ENCODE measurements at places on chromosomes 13 and 19.

GRCh38 chr19:3159565-3159964 lies 19.0 kb upstream of the S1PR4 start:
- no peak for DNase-seq

DNA sequence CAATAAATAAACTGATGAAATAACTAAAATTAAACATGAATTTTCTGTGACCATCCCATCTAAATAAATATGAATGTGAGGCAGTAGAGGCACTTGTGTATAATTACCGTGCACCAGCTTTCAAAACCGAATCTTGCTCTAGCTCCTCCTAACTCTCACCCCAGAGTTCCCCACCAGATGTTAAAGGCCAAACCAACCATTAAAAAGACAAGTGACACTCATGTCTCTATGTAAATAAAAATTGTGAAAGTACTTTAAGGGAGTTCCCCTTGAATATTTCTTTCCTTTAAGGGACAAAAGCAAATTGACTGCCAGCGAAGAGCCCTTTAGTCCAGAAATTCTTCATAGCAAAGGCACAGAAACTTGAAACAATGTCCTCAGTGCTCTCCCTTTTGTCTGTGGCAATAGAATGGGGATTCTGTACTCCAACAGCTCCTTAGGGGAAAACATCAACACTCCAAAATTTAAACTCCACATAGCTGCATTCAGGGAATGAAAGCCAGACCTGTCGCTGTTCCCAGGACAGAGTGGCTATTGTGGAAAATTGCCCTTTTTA lies 101.7 kb upstream of the SOX21 start:
- no peak for DNase-seq

- DNase-seq: no peak
These were observed 386.2 kb downstream of the IRS2 start for GRCh38 chr13:109400209-109400608.

DNA sequence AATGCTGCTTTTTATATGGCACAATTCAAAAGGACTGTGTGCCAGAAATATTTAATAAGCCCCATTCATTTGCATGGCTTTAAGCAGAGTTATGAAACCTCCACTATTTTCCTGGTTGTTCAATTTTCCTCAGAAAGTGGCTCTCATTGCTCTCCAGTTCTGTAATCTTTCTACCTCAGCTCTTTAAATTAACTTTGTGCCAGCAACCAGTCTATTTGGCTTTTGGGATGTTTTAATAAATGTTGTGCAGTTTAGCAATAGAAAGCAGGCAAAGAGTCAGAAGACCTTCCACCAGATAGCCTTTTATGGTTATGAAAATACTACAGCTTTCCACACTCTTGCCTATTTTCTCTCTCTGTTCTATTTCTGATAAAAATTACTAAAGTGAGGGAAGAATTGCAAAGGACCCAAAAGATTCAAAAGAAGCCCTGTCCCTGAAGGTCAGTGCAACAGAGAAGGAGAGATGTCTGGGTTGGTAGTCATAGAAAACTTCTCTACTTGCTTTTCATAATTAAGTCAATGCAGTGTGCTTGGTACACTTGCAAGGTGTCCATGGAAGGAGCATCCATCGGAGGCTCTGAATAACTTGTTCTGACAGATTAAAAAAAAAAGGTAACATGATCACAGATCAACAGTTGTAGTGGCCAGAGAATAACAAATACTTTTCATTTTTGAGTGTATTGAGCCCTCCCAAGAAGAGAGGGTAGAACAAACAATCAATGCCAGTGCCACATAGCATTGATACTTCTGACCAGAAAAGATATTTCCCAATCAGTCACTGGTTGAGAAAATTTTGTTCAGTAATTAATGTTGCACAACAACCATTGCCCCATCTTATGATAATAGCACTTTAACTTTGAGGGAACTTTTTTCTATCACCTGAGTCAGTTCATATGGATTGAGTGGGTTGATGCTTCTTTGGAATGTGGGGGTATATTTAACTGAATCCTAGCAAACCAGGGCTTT lies 48.4 kb upstream of the SPRY2 start:
- no peak for DNase-seq

DNA sequence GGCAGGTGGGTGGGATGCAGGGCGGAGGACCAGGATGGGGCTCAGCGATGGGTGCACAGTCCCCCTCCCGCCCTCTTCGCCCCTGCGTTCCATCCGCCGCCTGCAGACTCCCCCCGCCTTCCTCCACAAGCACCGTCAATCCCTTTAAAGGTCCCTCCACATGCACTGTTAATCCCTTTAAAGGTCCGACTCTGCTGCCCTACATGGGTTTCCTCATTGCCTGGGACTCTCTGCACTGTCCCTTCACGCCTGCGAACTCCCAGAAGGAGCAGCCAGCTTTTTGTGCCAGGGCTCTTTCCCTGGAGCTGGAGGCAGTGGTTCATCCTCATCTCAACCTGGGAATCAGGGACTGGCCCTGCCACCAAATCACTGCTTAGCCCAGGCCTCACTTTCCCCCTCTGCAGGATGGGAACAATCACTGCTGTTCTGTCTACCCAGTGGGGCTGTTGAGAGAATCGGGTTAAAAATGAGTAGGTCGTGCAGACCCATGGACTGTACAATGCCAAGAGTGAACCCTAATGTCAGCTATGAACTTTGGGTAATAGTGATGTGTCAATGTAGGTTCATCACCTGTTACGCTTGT lies 20.4 kb downstream of the ZNF574 start:
- DNase-seq: no peak

GRCh38 chr13:41791056-41791455 lies 169.9 kb downstream of the VWA8 start:
- no peak for DNase-seq

- DNase-seq: no peak
These were observed 270.0 kb upstream of the PCDH20 start for GRCh38 chr13:61685682-61686012.

GRCh38 chr19:3942790-3943409 lies 10.0 kb downstream of the NMRK2 start:
- DNase-seq: no peak

DNA sequence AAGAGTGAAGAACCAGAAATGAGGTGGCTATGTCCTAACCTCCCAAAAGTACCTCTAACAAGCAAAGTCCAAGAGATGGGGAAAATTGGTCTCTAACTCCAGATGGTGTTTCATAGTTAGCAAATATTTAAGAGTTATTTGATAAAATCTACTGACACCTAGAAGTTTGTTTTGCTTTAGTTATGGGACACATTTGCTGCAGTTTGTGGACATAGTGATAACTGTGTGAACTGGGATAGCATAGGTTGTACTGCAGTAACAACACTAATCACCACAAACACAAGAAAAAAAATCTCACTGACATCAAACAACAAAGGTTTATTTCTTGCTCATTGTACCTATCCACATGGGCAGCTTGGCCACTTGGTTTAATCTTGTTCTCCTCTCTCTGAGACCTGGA lies 965.0 kb upstream of the SPRY2 start:
- no peak for DNase-seq

DNA sequence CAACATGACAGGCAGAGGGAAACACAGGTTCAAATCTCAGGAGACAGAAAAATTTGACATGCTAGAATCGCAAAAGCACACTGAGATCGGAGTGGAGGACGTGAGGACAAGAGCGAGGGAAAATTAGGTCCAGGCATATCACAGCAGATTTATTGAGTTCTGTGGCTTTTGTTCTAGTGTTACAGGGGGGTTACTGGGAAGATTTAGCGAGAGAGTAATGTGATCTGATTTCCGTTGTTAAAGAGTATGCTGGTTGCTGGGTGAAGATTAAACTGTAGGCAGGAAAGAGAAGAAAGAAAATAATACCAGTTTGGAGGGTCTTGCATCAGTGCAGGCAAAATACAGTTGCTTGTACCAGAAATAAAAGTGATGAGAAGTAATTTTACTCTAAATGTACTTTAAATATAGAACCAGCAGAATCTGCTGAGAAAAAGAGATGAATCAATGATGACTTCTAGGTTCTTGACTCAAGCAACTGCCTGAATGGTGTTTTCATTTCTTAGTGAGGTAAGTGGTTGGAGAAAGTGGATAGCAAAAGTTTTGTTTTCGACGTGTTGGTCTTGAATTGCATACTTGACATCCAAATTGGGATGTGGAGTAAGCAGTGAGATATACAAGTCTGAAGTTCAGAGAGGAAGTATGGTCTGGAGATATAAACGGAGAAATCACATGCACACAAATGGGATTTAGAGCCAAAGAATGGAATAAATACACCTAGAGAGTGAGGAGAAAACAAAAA lies 35.7 kb downstream of the UFM1 start:
- DNase-seq: no peak

DNA sequence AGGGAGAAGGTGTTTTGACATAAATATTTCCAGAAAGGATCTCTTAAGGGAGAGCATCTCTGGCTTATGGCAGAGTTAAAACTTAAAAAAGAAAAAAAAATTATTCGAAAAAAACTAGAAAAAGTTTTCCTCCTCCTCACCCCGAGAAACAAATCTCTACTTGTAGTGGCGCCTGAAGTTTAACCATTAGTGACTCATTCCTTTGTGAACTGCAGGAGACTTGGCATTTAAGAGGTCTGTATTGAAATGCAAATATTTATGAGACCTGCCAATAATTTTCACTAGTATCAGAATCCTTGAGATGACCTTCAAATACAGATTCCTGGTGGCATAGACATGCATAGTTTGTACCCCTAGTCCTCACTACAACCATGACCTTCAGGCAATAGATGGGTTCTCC lies 64.9 kb upstream of the MED4 start:
- no peak for DNase-seq

- DNase-seq: no peak
These were observed 57.8 kb upstream of the C13orf46 start for GRCh38 chr13:114031631-114032030.

DNA sequence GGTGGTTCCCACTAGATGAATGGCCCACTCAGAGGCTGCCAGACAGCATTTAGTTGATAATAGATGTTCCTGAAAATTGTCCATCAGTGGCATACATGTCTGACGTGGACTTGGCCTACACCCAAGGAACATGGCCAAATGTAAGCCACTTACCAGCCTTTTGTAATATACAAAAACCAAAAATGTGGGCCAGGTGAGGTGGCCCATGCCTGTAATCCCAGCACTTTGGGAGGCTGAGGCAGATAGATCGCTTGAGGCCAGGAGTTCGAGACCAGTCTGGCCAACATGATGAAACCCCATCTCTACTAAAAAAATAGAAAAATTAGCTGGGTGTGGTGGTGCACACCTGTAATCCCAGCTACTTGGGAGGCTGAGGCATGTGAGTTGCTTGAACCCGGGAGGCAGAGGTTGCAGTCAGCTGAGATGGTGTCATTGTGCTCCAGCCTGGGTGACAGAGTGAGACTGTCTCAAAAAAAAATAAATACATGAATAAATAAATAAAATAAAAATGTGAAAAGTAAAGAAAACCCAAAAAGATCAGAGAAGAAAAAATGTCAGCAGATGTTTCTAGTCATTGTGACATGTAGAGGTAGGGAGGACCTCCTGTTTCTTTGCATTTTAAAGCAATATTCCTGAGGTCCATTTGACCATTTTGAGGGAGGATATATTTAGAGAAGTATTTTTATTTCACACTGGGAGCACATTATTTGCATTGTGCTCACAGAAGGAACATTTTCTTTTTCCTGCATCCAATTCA lies 7.1 kb upstream of the WTIP start:
- no peak for DNase-seq

GRCh38 chr19:17877696-17878095 lies 6.0 kb downstream of the SLC5A5 start:
- DNase-seq: no peak
